Endothelial cell (in vitro differentiated cells): ENCODE measurements at places on chromosomes 2 and 18. TPM values are rescaled to one million over a fixed set of nuclear protein-coding genes. Genes with fewer than 3 reads are reported as not detected.

DNA sequence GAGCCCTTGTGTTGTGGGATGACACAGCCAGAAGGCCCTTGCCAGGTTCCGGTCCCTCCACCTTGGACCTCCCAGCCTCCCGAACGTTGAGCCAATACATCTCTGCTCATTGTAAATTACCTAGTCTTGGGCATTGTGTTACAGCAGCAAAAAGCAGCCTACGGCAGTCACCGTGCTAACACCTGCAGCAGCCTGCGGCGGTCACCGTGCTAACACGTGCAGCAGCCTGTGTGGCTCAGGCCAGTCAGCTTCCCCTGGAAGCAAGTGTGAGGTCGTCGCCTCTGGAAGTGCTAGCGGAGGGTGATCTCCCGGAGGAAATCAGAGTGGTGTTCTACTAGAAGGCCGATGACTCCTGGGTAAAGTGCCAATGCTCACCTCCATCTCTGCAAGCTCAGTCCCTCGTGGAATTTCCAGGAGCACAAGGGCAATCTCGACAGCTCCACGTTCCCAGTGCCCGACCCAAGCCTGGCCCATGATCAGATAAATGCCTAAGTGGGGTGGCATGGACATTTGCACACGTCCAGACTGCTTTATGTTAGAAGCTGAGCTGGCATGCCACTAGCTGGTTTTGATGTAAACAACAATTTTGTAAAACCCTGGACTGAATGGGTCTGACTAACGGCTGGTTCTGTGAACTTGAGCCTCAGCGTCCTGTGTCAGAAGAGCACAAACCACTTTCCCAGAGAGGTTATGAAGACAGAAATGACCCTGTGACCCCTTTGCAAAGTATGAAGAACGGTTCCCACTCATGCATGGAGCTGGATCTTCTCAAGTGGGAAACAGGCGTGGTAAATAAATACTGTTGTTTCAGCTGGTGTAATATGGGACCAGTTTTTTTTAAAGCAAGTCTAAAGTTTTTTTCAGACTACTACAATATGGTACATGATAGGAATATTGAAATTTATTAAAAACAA, 11.4 kb upstream of the CNDP1 start:
- DNase-seq = no peak

DNA sequence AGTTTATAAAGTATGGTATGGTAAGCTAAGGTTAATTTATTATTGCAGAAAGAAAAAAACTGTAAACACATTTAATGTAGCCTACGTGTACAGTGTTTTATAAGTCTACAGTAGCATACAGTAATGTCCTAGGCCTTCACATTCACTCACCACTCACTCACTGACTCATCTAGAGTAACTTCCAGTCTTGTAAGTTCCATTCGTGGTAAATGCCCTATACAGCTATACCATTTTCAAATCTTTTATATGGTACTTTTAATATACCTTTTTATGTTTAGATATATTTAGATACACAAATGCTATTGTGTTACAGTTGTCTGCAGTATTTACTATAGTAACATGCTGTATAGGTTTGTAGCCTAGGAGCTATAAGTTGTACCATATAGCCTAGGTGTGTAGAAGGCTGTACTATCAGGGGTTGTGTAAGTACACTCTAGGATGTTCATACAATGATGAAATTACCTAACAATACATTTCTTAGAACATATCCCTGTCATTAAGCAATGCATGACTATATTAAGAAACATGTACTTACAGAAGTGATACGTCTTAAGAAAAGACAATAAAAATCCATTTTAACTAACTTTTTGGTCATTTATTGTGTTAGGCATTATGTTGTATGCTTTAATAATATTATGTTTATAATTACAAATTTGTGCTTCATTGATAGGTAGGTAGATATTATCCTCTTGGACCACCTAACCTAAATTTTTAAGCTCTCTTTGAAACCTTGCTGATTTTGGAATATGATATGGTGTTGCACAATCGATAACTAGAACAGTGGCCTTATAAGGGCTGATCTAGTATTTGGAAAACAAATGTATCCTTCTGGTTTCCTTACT, 51.9 kb downstream of the VRK2 start:
- no peak for DNase-seq

MC4R gene
- total RNA-seq = not detected

UGT1A3 gene
- total RNA-seq = not detected

ZNF385B gene
- total RNA-seq = 0.49 TPM

CFAP221 gene
- total RNA-seq = 1.1 TPM
